ENCODE measurements at places on chromosomes 7 and 10.
A peak's percentile ranks its signal among the peaks of the same experiment; 100 is the strongest.

DNA sequence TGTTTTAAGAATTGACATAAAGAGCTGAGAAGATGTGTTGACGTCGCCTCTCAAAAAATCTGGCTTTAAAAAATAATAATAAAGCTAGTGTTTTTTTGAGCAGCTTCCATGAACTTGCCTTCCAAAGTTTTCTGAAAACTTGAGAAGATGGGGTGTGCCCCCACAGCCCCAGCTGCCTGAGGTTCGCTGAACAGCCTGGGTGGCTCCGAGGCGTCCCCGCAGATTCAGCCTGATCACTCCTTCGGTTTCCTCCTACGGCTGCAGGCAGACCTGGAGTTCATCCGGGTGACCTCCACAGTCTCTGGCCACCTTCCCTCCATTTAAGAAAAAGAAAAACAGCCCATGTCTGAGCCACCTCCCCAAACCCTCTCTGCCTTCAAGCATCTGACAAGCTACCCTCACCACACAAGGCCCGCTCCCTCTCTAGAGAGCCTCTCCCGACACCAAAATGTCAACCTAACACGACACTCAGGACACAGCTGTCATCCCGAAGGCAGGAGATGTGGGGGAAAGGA is 177.8 kb downstream of the PTPRN2 start:
- no peak for DNase-seq

DNA sequence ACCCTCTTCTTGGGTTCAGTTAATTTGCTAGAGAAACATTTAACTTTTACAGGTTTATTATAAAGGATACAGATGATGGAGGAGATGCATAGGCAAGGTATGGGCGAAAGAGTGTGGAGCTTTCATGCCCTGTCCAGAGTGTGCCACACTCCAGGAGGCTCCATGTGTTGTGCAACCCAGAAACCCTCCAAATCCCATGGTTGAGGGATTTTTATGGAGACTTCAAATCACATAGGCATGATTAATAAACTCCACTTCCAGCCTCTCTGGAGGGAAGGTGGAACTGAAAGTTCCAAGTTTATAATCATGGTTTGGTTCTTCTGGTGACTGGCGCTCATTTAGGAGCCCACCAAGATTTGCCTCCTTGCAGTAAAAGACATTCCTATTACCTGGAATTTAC is 159.9 kb downstream of the PHTF2 start:
- DNase-seq: no peak

DNA sequence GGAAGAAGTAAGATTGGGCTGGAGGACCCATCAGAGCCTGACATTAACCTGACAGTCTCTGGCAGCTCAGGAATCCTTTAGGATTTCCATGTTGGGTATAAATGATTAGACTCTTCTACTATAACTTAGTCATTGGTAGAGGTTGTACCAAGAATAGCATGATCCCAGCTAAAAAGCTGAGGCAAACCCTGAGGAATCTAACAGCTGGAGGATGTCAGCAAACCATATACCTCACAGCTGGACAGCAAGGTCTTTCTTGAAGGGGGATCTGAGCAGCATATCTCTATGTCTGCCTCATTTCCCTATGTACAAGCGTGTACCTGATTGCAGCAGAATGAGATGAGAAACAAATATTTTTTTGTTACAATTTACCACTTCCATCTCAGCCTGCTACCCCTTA is 103.2 kb downstream of the NPSR1 start:
- no peak for DNase-seq

- DNase-seq: no peak
Measured at GRCh38 chr10:80497187-80498077, 40.3 kb upstream of the SH2D4B start.

DNA sequence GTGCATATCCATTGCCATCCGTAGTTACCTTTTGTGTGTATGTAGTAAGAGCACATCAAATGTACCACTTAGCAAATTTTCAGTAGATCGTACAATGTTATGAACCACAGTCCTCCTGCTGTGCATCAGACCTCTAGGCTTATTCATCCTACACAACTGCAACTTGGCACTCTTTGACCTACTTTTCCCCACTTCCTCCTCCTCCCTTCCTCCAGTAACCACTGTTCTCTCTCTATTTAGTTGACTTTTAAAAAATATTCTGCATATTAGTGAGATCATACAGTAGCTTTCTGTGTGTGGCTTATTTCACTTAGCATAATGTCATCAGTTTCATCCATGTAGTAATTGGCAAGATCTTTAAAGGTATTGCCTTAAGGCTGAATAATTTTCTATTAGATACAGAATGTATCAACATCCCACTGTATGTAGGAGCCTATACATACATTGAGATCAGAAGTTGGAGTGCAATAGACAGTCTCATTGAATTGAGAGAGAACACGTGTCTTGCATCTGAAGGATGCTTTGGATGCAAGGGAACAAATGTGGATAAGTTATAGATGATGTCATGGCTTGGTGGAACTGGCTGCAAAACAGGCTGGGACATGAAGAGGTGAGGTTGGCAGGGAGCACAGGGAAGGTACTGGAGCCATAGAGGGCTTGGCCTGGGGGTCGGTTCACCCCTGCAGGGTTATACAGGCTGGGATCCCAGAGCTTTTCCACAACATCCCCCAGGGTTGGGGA is 83.0 kb upstream of the FAM180A start:
- no peak for DNase-seq

GRCh38 chr10:50347394-50347802 is 96.1 kb upstream of the ASAH2 start:
- DNase-seq: no peak

- DNase-seq: no peak
Measured at GRCh38 chr10:126278851-126279250, 109.4 kb downstream of the ADAM12 start.

DNA sequence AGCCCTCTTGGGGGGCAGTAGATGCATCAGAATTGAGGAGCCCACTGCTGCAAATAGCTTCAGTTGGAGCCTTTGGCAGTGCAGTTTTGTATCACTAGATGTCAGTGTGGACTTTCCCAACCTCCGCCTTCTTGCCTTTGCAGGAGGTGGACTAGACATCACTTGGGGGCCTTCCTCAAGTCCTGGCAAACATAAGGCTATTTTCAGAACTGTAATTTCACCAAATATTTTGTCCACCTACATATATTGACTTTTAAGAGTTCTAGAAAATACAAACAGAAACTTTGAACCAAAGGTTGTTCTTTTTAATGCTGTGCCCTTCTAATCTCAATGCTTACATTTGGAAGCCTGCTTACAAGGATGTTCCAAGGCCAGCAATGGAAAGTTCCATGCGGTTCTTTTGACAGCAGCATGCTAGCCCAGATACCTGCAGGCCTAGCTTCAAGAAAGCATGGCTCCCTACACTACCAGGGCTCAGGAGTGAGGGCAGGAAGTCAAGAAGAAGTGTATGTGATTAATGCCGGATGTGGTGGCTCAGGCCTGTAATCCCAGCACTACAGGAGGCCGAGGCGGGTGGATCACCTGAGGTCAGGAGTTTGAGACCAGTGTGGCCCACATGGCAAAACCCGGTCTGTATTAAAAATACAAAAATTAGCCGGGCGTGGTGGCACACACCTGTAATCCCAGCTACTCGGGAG is 8.0 kb upstream of the ZNRF2 start:
- DNase-seq: peak; percentile 17

DNA sequence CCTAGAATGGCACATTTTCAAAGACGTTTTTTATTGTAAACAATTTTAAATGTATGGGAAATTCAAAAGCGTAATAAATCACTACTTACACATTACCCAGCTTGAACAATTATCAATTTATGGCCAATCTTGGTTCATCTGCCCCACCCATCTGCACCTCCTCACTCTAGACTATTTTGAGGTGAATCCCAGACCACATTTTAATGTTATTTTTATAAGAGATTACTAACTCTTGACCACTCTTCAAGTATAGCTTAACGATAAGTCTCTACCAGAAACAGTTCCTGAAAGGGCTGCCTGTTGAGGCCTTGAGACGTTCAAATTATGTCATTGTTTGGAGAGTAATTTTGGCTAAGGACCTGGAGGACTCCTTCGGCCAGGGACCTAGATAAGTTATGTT is 33.2 kb downstream of the ECHDC3 start:
- no peak for DNase-seq

All from nucleus accumbens (tissue), 56 donors.